Ascending aorta (tissue), 2 donors: ENCODE measurements at places on chromosomes 13 and 19.
A peak's percentile ranks its signal among the peaks of the same experiment; 100 is the strongest.

GRCh38 chr19:342801-343421 is 1.7 kb downstream of the MIER2 start:
- peak; percentile 85 for DNase-seq

GRCh38 chr13:39144941-39145533 is 106.8 kb downstream of the NHLRC3 start:
- no peak for DNase-seq

DNA sequence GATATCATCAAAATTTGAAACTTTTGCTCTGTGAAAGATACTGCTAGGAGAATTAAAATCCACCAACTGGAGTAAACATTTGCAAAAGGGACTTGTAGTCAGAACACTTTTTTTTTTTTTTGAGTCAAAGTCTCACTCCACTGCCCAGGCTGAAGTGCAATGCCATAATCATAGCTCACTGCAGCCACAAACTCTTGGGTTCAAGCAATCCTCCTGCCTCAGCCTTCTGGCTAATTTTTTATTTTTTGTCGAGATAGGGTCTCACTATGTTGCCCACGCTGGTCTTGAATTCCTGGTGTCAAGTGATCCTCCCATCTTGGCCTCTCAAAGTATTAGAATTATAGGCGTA is 9.7 kb downstream of the ELAVL1 start:
- no peak for DNase-seq

- no peak for DNase-seq
Observed at GRCh38 chr19:4660181-4660791, 9.9 kb downstream of the MYDGF start.

DNA sequence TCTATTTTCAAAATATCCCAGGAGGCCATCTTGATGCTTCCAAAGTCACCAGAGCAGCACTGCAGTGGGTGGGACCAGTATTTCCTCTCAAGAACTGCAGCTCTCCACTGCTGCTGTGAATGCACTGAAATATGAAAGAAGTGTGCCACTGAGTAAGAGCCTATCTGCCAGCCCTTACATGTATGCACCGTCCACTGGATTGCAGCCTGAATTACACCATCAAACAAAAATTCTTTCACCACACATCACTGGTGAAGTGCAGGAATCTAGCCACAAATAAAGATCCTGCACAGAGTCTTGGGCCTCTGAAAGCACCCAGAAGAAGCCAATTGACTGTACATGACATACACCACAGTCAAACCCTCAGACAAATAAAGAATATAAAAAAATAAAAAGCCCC is 249.0 kb downstream of the LHFPL6 start:
- DNase-seq, result no peak

GRCh38 chr19:43207991-43208390 is 2.6 kb upstream of the PSG4 start:
- no peak for DNase-seq

DNA sequence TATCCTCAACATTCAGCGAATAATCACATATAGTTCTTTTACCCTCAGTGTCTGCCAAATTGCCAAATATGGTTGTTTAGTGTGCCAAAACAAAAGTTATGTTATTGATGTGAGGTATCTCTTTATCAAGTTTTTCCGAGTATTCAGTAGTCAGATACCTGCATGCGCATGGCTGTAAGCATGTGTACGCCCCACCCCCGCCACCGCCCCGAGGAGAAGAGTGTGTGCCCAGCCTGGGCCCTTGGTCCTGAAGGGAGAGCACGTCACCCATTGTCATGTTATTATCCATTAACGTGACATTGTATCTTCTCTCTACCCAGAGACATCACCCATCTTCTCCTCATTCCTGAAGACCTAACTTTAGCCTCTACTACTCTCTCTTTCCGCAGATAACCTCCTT is 147.0 kb downstream of the SHISA2 start:
- no peak for DNase-seq

DNA sequence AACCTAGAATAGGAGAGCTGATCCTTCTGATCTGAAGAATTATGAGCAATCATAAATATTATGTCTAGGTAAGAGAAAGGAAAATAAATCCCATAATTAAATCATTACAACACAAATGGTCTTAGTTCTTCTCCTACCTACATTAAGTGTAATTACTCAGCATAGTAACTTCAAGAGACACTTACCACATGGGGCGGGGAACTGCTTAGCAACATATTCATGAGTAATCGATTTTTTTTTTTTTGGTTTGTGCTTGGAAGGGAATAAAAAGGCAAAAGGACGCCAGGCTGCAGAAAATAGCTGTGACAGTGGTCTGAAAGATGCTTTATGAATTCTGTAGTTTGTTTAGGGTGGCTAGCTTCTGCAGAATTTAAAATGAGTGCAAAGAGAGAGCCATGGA is 103.3 kb upstream of the HTR2A start:
- no peak for DNase-seq

- no peak for DNase-seq
Observed at GRCh38 chr13:23966221-23966690, 69.0 kb upstream of the C1QTNF9B start.

GRCh38 chr13:112781287-112781686 is 91.4 kb downstream of the ATP11A start:
- no peak for DNase-seq

DNA sequence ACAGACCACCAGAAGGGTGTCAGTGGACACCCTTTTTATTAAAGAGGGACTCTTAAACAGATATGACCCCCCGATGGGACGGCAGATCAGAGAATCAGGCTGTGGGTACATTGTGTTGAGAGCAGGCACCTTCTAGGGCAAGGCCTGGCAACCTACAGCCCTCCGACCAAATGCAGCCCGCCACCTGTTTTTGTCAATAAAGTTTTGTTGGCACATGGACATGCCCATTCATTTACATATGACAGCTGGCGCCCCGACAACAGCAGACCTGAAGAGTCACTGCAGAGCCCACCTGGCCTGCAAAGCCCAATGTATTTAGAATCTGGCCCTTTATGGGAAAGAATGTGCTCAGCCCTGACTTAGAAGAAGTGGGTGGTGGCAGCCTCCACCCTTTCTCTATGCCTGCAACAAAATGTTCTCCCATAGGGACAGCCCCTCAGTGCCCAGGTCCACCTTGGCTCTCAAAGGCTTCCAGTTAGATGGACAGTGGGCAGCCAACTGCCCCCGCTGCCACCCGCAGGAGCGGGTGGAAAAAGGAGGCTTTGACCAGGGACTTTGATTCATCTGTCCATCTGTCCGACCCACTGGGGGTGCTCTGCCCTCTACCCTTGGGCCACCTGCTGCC is 184.9 kb downstream of the PTPRS start:
- DNase-seq, result no peak

DNA sequence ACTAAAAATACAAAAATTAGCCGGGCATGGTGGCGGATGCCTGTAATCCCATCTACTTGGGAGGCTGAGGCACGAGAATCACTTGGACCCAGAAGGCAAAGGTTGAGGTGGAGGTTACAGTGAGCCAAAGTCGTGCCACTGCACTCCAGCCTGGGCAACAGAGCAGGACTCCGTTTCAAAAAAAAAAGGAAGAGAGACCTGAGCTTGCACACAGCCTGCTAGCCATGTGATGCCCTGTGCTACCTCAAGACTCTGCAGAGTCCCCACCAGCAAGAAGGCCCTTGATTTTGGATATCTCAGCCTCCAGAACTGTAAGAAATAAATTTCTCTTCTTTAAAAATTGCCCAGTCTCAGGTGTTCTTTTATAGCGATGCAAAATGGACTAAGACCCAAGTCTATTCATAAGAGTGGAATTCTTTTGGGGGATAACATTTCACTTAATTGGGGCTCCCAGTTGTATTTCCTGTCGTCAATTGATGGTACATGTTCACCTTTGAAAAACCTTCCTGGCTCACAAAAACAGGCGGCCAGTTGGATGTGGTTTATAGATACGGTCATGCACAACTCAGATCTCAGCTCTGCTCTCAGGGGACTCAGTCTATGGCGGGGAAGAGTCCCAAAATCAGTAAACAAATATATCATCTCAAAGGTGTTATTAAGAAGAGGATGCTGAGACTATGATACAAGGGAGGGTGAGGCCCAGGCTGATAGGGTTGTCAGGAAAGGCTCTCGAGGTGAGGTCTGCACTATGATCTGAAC is 2.4 kb upstream of the CHERP start:
- DNase-seq, result no peak

- DNase-seq, result no peak
Observed at GRCh38 chr13:67283637-67284036, 53.5 kb upstream of the PCDH9 start.
